ENCODE measurements at places on chromosomes 4 and X. TPM values are rescaled to one million over a fixed set of nuclear protein-coding genes. Genes with fewer than 3 reads are reported as not detected.

The PRR32 gene
- total RNA-seq, result not detected

The PPBP gene
- 0.32 TPM for total RNA-seq

The MAGEA2 gene
- not detected for total RNA-seq

The LARP7 gene
- 56.9 TPM for total RNA-seq

The CTAG1A gene
- not detected for total RNA-seq

The S100G gene
- total RNA-seq, result not detected

The UPF3B gene
- total RNA-seq, result 14.0 TPM

The ADH1A gene
- not detected for total RNA-seq

The NDNF gene
- not detected for total RNA-seq

The IRS4 gene
- not detected for total RNA-seq

DNA sequence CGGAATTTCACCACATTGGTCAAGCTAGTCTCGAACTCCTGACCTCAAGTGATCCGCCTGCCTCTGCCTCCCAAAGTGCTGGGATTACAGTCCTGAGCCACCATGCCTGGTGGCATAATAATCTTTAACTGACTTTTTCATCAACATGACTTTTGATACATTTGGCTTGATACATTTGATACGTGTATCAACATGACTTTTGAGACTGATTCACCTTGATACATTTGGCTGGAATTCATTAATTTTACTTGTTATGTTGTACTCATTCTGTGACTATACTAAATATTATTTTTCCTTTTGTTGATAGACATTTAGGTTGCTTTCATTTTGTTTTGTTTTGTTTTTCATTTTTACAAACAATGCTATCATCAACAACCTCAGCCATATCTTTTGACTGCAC, 6.3 kb downstream of the TMEM154 start:
- H3K36me3 ChIP-seq, result peaks cover 40% of the 10 kb centered on the region
- H3K27me3 ChIP-seq, result no peaks in the 10 kb centered on the region
- no peak for DNase-seq
- peak overlapping the region; percentile 31 for H3K27ac ChIP-seq
- H3K4me1 ChIP-seq, result peaks cover 78% of the 10 kb centered on the region

DNA sequence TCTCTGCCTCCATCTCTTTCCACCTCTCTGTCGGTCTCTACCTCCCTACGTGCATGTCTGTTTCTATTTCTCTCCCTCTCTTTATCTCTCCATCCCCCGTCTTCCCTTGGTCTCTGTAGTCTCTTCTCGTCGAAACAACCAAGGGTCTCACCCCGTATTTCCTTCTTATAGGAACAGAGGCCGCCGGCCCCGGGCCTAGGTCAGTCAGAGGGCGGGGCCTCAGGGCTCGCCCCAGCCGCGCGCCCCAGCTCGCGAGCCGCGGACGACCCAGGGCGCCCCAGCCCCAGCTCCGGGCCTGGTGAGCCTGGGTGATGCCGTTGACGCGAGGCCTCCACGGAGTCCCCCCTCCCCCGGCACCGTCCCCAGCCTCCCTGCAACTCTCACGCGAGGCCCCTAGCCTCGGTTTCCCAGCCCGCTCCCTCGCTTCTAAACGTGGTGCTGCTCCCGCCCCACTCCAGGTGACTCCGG, 6.6 kb downstream of the TIMM17B start:
- H3K4me3 ChIP-seq, result peak overlapping the region; percentile 82
- DNase-seq, result no peak
- peaks cover 12% of the 10 kb centered on the region for H3K36me3 ChIP-seq
- peak overlapping the region; percentile 57 for H3K27ac ChIP-seq
- H3K4me1 ChIP-seq, result peaks cover 18% of the 10 kb centered on the region
- no peaks in the 10 kb centered on the region for H3K27me3 ChIP-seq

- peaks cover 55% of the 10 kb centered on the region for H3K36me3 ChIP-seq
- no peaks in the 10 kb centered on the region for H3K27me3 ChIP-seq
- peak overlapping the region; percentile 96 for H3K27ac ChIP-seq
- peaks cover 57% of the 10 kb centered on the region for H3K4me1 ChIP-seq
- H3K4me3 ChIP-seq, result peak overlapping the region; percentile 99
Observed at GRCh38 chr4:56468097-56468422, 643 bp downstream of the SRP72 start.

DNA sequence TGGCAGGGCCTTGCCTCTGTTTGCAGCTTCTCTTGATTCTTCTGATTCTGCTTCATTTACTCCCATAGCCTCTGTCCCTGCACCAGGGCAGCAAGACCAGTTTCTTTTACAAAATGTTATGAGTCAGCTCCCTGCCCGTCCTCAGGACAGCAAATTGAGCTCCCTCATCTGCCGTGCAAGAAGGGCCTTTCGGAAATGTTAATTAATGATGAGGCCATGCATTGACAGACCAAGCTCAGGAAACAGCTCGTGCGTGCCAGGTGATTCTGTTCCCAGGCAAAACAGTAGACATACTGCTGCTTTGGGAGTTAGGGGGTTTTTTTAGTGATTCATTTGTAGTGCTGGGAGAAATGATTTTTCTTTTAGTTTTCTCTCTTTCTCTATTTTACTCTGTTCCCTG, 231.7 kb downstream of the FBXW7 start:
- DNase-seq, result no peak
- no peak overlapping the region for H3K4me3 ChIP-seq
- H3K36me3 ChIP-seq, result no peaks in the 10 kb centered on the region
- peaks cover 2% of the 10 kb centered on the region for H3K4me1 ChIP-seq

- no peaks in the 10 kb centered on the region for H3K36me3 ChIP-seq
- no peak overlapping the region for H3K27ac ChIP-seq
- no peaks in the 10 kb centered on the region for H3K27me3 ChIP-seq
- no peak overlapping the region for H3K4me3 ChIP-seq
Observed at GRCh38 chr4:149702414-149703293, 113.0 kb downstream of the IQCM start.

DNA sequence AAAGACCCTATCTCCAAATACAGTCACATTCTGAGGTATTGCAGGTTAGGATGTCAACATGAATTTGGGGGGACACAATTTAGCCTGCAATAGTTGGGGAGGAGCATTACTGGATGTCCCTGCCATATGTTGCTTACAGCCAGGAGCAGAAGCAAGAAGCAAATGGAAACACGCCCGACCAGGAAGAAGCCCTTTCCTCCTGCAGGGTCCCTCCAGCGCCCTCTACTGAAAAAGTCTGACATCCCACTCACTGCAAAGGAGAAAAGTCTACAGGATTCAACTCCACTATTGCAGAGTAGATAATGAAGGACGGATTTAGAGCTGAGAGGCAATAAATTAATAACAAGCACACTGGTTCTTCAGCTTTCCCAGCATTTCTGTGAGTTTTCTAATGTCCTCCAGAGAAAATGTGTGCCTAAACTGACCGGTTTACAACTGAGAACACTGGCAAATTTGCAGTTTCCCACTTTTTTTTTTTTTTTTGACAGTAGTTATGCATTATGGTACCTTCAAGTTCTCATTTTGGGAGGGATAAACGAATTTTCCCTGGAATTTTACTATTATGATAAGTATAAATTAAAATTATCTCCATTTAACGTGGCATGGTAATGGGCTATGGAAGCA, 31.7 kb downstream of the COQ2 start:
- H3K27ac ChIP-seq, result peak overlapping the region; percentile 38
- DNase-seq, result no peak
- H3K27me3 ChIP-seq, result no peaks in the 10 kb centered on the region
- no peaks in the 10 kb centered on the region for H3K36me3 ChIP-seq
- H3K4me1 ChIP-seq, result peaks cover 58% of the 10 kb centered on the region
- no peak overlapping the region for H3K4me3 ChIP-seq

- H3K27me3 ChIP-seq, result no peaks in the 10 kb centered on the region
- H3K4me3 ChIP-seq, result no peak overlapping the region
- no peak overlapping the region for H3K27ac ChIP-seq
- no peak for DNase-seq
Observed at GRCh38 chr4:85149676-85150075, 183.2 kb upstream of the WDFY3 start.

- H3K4me3 ChIP-seq, result no peak overlapping the region
- H3K27ac ChIP-seq, result no peak overlapping the region
- no peaks in the 10 kb centered on the region for H3K4me1 ChIP-seq
- no peak for DNase-seq
Observed at GRCh38 chr4:158588285-158588684, 66.6 kb downstream of the RXFP1 start.

DNA sequence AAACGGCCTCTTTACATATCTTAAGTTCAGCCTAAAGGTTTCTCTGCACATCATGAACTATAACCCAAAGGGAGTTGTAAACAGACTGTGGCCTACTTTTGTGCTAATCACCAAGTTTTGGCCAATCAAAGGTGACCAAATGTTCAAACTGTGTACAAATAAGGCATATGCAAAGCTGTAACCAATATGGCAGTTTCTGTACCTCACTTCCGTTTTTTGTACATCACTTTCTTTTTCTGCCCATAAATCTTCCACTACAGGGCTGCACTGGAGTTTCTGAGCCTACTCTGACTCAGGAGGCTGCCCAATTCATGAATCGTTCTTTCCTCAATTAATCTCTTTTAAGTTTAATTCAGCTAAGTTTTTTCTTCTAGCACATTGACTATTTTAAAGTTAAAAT, 318.7 kb downstream of the SLC7A11 start:
- H3K4me1 ChIP-seq, result no peaks in the 10 kb centered on the region
- no peaks in the 10 kb centered on the region for H3K36me3 ChIP-seq
- H3K27ac ChIP-seq, result no peak overlapping the region

GRCh38 chr4:35982318-35982717, 262.0 kb downstream of the ARAP2 start:
- peaks cover 2% of the 10 kb centered on the region for H3K36me3 ChIP-seq
- no peak overlapping the region for H3K27ac ChIP-seq
- H3K4me1 ChIP-seq, result peaks cover 11% of the 10 kb centered on the region
- H3K27me3 ChIP-seq, result no peaks in the 10 kb centered on the region

DNA sequence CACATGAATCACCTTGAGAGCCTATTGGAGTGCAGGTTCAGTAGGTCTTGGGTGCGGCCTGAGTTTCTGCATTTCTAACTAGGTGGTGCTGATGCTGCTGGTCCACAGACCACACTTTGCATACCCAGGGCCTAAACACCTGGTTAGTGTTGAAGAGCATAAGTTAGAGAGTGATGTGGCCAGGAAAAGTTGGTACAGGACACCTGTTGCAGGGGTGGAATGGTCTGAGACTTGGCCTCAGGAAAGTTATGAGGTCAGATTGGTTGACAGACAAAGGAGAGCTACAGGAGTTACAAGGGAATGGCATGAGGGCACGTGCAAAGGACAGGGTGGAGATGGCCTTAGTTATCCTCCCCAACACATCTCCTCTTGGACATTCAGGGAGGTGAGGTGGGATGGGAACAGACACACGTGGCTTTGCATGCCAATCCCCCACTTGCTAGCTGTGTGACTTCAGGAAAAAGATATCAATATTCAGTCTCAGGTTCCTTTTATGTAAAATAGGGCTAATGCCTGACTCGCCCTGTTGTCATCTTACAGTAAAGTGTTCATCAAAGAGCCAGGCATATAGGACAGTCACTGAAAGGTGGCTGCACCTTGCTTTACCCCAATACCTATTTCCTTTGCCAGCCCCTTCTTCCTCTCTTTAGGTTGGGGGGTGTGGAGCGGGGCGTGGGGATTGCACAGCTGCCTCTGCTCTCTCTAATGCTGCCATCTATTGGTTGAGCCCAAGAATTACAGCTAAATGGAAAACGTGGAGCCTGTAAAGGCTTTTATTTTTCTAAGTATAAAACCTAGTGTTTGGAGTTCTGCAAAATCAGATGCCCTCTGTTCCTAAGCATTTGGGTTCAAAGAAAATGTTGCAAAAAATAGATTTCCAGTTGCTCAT, 47.5 kb downstream of the ATG4A start:
- H3K4me1 ChIP-seq, result no peaks in the 10 kb centered on the region
- peaks cover 66% of the 10 kb centered on the region for H3K36me3 ChIP-seq
- no peak overlapping the region for H3K27ac ChIP-seq

GRCh38 chr4:59904331-59904730, 1295.8 kb upstream of the ADGRL3 start:
- no peaks in the 10 kb centered on the region for H3K36me3 ChIP-seq
- DNase-seq, result no peak
- H3K27ac ChIP-seq, result no peak overlapping the region
- H3K4me3 ChIP-seq, result no peak overlapping the region
- no peaks in the 10 kb centered on the region for H3K4me1 ChIP-seq

DNA sequence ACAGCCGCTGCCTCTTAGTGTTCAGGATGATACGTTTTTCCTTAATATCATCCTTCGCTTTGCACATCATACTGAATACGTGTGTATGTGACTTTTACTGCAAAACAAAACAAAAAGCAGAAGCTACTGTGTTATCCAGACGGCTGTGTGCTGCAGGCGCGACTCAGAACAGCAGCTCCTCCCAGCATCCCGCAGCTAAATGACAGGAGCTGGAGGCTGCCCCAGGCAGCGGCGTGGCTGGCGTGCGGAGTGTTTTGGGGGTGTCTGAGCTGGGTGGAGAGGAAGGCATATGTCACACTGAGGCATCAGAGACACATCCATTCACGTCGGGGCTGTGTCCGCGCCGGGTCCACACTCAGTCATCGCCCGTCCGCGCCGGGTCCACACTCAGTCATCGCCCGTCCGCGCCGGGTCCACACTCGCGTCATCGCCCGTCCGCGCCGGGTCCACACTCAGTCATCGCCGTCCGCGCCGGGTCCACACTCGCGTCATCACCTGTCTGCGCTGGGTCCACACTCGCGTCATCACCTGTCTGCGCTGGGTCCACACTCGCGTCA, 16.6 kb downstream of the PCGF3 start:
- no peak for DNase-seq
- peaks cover 39% of the 10 kb centered on the region for H3K36me3 ChIP-seq
- no peaks in the 10 kb centered on the region for H3K27me3 ChIP-seq
- no peak overlapping the region for H3K27ac ChIP-seq
- H3K4me1 ChIP-seq, result peaks cover 10% of the 10 kb centered on the region

DNA sequence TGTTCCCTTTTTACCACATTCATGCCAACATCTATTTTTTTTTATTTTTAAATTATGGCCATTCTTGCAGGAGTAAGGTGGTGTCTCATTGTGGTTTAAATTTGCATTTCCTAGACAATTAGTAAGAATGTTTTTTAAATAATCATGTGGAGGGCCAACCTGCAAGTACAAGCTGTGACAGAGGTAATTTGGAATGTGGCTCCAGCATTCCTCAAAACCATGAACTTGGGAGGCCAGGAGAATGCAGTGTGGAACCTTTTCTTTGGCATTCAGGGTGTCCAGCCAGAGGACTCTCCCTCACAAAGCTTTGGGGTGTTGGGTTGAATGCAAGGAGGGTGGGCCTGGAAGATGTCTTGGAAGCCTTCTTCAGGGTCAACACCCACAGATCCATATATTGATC, 7.3 kb upstream of the TMEM185A start:
- peaks cover 3% of the 10 kb centered on the region for H3K27me3 ChIP-seq
- H3K27ac ChIP-seq, result no peak overlapping the region
- H3K36me3 ChIP-seq, result no peaks in the 10 kb centered on the region
- no peaks in the 10 kb centered on the region for H3K4me1 ChIP-seq
- DNase-seq, result no peak
- no peak overlapping the region for H3K4me3 ChIP-seq

- H3K27me3 ChIP-seq, result no peaks in the 10 kb centered on the region
- H3K4me1 ChIP-seq, result peaks cover 13% of the 10 kb centered on the region
- H3K27ac ChIP-seq, result no peak overlapping the region
- no peak overlapping the region for H3K4me3 ChIP-seq
Observed at GRCh38 chrX:118062048-118062789, 54.4 kb downstream of the KLHL13 start.

- H3K27me3 ChIP-seq, result no peaks in the 10 kb centered on the region
- H3K4me3 ChIP-seq, result peak overlapping the region; percentile 58
- H3K27ac ChIP-seq, result peak overlapping the region; percentile 80
- no peak for DNase-seq
- peaks cover 47% of the 10 kb centered on the region for H3K4me1 ChIP-seq
Observed at GRCh38 chr4:39970671-39971640, 6.8 kb downstream of the PDS5A start.

- H3K27me3 ChIP-seq, result no peaks in the 10 kb centered on the region
- H3K4me3 ChIP-seq, result no peak overlapping the region
- H3K27ac ChIP-seq, result no peak overlapping the region
- no peaks in the 10 kb centered on the region for H3K36me3 ChIP-seq
- H3K4me1 ChIP-seq, result no peaks in the 10 kb centered on the region
Observed at GRCh38 chr4:160235771-160236170, 1132.9 kb downstream of the RAPGEF2 start.

All from activated B cell treated with CpG ODN at 0.5 μM for 24 hours (primary cell).